ENCODE measurements at places on chromosomes 11 and 22. TPM values are rescaled to one million over a fixed set of nuclear protein-coding genes. Genes with fewer than 3 reads are reported as not detected.

MPZL3 gene
- 8.7 TPM for total RNA-seq

- H3K36me3 ChIP-seq: no peaks in the 10 kb centered on the region
- peak overlapping the region; percentile 29 for H3K27ac ChIP-seq
- no peaks in the 10 kb centered on the region for H3K27me3 ChIP-seq
- no peak for DNase-seq
Measured at GRCh38 chr11:133945087-133945974, 11.4 kb downstream of the IGSF9B start.

DNA sequence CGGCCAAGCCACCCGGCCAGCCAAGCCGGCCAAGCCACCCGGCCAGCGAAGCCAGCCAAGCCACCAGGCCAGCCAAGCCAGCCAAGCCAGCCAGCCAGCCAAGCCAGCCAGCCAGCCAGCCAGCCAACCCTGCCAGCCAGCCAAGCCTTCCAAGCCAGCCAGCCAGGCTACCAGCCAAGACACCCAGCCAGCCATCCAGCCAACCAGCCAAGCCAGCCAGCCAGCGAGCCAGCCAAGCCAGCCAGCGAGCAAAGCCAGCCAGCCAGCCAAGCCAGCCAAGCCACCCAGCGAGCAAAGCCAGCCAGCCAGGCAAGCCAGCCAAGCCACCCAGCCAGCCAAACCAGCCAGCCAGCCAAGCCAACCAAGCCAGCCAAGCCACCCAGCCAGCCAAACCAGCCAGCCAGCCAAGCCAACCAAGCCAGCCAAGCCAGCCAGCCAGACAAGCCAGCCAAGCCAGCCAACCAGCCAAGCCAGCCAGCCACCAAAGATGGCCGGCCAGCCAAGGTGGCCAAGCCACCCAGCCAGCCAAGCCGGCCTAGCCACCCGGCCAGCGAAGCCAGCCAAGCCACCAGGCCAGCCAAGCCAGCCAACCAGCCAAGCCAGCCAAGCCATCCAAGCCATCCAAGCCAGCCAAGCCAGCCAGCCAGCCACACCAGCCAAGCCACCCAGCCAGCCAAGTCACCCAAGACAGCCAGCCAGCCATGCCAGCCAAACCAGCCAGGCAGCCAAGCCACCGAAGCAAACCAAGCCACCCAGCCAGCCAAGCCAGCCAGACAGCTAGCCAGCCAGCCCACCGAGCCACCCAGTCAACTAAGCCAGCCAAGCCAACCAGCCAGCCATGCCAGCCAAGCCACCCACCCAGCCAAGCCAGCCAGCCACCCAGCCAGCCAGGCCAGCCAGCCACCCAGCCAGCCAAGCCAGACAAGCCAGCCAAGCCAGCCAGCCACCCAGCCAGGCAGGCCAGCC lies 28.8 kb downstream of the CCT8L2 start:
- no peak overlapping the region for H3K27ac ChIP-seq
- H3K27me3 ChIP-seq: no peaks in the 10 kb centered on the region
- H3K4me1 ChIP-seq: no peaks in the 10 kb centered on the region

DNA sequence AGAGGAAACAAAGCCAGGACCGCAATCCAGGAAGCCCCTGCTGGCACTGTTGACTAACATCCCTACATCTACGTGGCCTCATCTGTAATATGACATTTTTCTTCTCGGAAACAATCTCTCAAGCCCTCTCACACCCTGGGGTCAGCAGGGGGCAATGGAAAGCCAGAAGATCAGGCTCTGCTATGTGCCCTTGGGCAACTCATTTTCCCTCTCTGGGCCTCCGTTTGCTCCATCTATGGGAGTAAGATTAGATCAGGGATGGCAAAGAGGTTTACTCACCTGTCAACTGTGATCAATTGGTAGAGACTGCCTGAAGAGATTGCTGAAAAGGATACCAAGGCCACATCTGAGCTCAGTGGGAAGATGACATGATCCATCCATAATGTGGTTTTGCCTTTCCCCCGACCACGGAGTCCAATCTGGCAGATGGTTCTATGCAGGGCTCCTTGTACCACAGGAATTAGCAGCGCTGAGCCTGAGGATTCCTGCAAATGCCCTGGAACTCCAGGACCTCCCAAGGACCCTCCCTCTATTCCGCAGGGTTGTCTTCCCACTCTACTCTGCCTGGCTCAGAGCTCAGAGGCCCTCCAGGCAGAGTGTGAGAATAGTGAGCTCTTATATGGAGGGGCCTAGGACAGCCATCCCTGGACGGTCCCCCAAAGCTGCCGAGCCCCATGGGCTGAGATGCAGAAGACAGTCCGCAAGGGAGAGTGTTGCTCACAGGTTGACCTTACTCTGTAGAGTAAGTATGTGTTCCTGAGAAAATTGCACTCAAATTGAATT lies 66.1 kb downstream of the CHST1 start:
- no peak for DNase-seq
- H3K4me1 ChIP-seq: no peaks in the 10 kb centered on the region
- H3K4me3 ChIP-seq: no peak overlapping the region
- peaks cover 44% of the 10 kb centered on the region for H3K27me3 ChIP-seq
- no peak overlapping the region for H3K27ac ChIP-seq

CASTOR1 gene
- 6.5 TPM for total RNA-seq

DNA sequence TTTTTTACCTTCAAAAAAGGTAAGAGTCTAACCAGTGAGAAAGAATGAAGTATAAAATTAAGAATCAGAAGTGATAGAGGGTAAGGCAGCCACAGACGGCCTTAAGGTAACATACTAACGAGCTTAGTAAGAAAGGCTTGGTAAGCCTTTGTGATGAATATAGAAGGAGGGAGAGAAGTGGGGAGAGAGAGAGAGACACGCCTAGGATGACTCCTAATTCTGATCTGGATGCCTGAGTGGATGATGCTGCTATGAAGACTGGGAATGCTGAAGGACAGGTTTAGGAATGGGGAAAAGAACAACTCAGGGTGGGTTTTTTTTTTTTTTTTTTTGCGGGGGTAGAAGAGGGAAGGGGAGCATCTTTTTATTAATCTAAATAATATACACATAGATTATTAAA lies 4.8 kb downstream of the FBXO3 start:
- no peak overlapping the region for H3K27ac ChIP-seq
- peaks cover 25% of the 10 kb centered on the region for H3K4me1 ChIP-seq
- H3K27me3 ChIP-seq: no peaks in the 10 kb centered on the region
- no peak for DNase-seq
- no peak overlapping the region for H3K4me3 ChIP-seq

JHY gene
- total RNA-seq: 4.8 TPM

GRCh38 chr11:46265764-46266163 lies 11.7 kb upstream of the CREB3L1 start:
- no peak overlapping the region for H3K27ac ChIP-seq
- DNase-seq: no peak
- no peaks in the 10 kb centered on the region for H3K36me3 ChIP-seq
- no peaks in the 10 kb centered on the region for H3K27me3 ChIP-seq

- H3K27ac ChIP-seq: no peak overlapping the region
- DNase-seq: no peak
- no peak overlapping the region for H3K4me3 ChIP-seq
- H3K27me3 ChIP-seq: no peaks in the 10 kb centered on the region
- H3K4me1 ChIP-seq: peaks cover 13% of the 10 kb centered on the region
Measured at GRCh38 chr11:129146191-129146590, 45.9 kb downstream of the ARHGAP32 start.

DNA sequence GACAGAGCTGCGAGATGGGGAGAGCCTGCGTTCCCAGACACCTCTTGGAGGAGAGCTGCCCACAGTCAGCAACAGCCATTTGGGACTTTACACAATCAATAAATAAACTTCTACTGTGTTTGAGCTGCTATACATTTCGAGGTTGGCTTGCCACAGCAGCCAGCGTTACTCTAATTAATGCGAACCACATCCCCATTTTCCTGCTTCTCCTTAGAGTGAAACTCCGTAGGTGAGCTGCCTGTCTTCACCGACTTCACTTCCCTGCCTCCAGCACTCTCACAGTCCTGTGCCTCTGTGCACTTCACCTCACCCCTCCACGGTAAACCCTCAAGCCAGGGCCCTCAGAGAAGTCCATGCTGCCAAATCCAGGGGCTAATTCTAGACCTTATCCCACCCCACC lies 5.9 kb upstream of the SLC22A12 start:
- no peaks in the 10 kb centered on the region for H3K27me3 ChIP-seq
- H3K27ac ChIP-seq: no peak overlapping the region
- no peak overlapping the region for H3K4me3 ChIP-seq
- H3K36me3 ChIP-seq: no peaks in the 10 kb centered on the region
- DNase-seq: no peak

GRCh38 chr22:36811094-36811800 lies 5.6 kb downstream of the PVALB start:
- H3K4me1 ChIP-seq: no peaks in the 10 kb centered on the region
- H3K4me3 ChIP-seq: no peak overlapping the region
- H3K27ac ChIP-seq: no peak overlapping the region
- no peak for DNase-seq
- H3K27me3 ChIP-seq: peaks cover 26% of the 10 kb centered on the region

Measured in HCT116 (cell line).